Spinal cord (tissue), 10 donors: ENCODE measurements at places on chromosomes 16 and 17. TPM values are rescaled to one million over a fixed set of nuclear protein-coding genes. Genes with fewer than 3 reads are reported as not detected.

The LRRC3C gene
- total RNA-seq = not detected

The GUCY2D gene
- total RNA-seq = 0.39 TPM

The SLC13A2 gene
- not detected for total RNA-seq

The GP1BA gene
- total RNA-seq = not detected

The ADORA2B gene
- total RNA-seq = 13.1 TPM
